Right cardiac atrium (tissue), 5 donors: ENCODE measurements at places on chromosomes 4 and X. TPM values are rescaled to one million over a fixed set of nuclear protein-coding genes. Genes with fewer than 3 reads are reported as not detected.
A peak's percentile ranks its signal among the peaks of the same experiment; 100 is the strongest.

DNA sequence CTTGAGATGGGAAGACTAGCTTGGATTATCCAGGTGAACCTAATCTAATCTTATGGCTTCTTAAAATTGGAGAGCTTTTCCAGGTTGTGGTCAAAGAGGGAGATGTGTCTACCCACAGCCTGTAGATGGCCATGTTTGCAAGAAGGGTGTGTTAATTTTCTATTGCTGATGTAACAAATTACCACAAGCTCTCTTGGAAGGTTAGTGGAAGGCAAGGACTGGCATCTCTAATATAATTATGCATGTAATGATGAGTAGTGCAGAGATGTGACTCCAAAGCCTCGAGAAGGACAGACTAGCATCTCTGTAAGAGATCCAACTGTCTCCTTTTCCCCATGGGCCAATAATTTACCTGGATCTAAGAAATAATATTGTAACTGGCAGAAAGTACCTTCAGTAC is 3.2 kb upstream of the ADH1B start:
- DNase-seq = no peak

DNA sequence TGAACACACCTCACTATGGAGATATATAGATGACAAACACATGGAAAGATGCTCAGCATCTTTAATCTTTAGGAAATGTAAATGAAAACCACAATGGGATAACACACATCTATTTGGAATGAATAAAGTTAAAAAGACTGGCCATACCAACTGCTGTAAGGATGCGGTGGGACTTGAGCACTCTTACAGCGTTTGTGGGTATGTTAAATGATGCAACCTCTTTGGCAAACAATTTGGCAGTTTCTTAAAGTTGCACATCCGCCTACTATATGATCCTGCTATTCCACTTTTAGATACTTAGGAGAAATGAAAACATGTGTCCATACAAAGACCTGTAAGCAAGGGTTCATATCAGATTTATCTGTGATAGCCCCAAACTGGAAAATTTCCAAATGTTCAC is 50.7 kb downstream of the MRPL1 start:
- DNase-seq = no peak

DNA sequence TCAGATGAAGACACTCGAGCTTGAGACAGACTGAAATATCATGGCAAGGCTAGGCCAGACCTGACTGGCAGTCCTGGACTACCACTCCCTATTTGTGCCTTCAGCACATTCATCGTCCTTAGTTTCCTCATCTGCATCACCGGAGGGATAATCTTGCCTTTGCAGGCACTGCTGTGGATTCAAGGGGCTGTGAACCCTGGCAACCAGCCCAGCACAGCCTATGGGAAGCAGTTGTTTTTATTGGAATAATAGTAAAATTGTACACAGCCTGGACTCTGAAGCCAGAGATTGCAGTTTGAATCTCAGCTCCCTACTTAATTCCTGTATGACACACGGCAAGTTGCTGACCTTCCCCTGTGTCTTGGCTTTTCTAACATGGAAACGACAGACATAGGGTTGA is 161.0 kb downstream of the NSUN7 start:
- no peak for DNase-seq

DNA sequence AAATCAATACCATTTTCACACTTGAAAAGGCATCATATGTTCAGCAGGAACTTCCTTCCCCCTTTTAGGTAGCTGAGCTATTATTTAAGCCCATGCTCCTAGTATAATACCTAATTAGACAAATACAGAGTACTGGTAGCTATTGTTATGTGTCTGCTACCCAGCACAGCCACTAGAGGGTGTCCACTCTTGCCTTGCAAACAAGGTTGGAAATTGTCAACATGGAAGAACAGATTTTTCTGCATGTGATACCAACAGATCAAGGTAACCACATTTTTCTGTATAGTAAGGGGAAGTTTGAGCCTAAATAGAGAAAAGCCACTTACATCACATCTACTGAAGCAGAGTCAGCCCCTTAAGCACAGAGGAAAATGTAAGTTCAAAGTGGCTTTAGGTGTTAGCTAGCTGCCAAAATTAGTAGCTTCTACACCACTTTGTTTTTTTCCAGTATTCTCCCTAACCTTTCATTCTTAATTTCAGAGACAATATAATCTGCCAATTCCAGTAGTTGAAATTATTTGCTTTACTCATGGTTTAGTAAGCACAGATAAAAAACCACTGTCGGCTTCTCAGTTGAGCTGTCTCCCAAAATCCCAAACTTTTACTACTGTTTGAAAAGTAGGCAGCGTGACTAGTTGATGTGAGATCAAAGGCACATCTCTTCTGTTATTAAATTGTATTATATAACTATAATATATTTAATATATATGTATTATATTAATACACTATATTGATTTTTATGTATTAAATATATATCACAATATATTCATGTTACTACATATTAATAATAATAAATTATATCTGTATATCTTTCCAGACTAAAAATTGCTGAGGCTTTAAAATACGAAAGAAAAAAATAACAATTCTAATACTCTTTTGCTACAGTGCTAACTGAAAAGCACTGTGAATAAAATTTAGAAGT is 38.2 kb downstream of the EDNRA start:
- DNase-seq = peak; percentile 67

The TLR6 gene
- 3.3 TPM for total RNA-seq

The KCNIP4 gene
- total RNA-seq = 0.86 TPM

The SCFD2 gene
- total RNA-seq = 11.1 TPM

The PSMD10 gene
- total RNA-seq = 24.7 TPM

The IL13RA1 gene
- total RNA-seq = 24.8 TPM

The DUSP21 gene
- not detected for total RNA-seq
